ENCODE measurements at places on chromosomes 5 and 9.

DNA sequence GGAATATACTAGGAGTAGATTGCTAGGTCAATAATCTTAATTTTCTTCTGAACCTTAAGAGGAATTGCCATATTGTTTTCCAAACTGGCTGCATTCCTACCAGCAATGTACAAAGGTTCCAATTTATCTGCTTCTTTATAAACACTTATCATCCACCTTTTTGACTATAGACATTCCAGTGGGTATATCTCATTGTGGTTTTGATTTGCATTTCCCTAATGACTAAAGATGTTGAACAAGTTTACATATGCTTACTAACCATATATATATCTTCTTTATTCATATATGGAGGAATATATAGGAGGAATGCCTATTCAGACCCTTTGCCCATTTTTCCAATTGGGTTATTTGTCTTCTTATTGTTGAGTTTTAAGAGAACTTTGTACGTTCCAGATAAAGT, 7.6 kb downstream of the DNAJC18 start:
- no peak for DNase-seq

DNA sequence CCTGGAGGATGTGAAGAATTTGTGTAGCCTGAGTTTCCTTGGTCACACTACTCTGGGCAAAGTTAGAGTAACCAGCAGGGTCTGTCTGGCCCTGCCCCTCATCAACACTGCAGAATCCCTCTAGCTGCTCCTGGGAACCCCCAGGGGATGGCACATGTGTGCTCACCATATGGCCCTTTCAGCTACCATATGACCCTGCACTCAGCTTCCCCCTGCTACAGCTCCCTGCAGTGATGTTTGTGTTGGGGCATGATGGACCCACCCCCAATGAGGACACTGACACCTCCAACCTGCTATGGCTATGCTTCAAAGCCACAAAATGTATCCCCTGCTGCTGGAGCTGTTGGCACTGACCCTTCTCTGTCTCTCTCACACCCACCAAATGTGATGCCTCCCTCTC, 152.7 kb downstream of the SNX18 start:
- no peak for DNase-seq

GRCh38 chr5:176427971-176428370, 11.6 kb upstream of the CLTB start:
- DNase-seq = no peak

DNA sequence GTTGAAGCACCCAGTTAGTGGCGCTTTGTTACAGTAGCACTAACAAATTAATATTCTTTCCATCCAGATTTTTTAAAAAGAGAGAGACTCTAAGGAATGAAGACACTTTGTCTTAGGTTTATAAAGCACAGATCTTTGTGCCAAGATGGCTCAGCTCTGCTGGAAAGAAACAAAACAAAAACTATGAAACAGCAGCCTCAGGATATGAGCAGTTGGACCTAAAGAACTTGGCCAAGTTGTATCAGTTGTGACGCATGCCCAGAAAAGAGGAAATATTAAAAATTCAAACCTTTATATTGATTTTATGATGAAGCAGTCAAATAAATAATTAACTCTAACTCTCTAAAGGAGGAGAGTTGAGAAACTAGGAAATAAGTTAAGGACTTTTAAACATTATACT, 427.2 kb downstream of the SPOCK1 start:
- no peak for DNase-seq

- DNase-seq = no peak
Measured at GRCh38 chr5:77784735-77785134, 8.6 kb upstream of the TBCA start.

GRCh38 chr9:4801156-4801555, 8.4 kb downstream of the RCL1 start:
- DNase-seq = no peak

- DNase-seq = no peak
Measured at GRCh38 chr5:53902296-53902907, 342.0 kb downstream of the NDUFS4 start.

- no peak for DNase-seq
Measured at GRCh38 chr5:132070460-132071337, 2.9 kb upstream of the CSF2 start.

DNA sequence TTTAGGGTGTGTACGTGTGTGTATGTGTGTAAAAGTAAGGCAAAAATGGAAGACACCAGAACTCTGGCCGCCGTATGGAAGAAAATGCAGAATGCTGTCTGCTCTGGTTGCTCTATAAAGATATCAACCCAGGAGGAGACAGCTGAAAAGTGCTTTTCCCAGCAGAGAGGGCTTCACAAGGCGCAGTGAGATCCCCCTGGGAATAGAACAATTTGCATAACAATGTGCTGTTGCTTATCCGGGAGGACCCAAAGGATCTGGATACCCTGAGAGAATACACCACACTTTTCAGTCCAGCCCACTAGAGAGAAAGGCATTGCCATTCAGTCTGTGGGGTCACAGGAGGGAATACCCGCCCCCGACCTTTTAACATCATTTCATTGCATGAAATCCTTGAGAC, 230.6 kb downstream of the EBF1 start:
- DNase-seq = no peak

DNA sequence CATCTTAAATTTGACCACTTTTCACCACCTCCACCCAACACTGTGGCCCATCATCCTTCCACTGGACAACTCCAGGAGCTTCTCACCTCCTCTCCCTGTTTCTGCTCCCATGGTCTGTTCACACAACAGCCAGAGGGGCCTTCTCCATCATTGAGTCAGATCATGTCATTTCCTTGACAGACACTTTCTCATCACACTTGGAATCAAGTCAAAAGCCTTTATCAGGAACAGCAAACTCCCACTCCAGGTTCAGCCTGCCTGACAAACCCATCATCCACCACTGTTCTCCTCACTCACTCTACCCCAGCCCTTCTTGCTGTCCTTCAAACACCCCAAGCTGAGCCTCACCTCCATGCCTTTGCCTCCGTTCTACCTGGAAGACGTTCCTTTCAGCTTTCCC, 78.4 kb upstream of the ADRA1B start:
- no peak for DNase-seq

- no peak for DNase-seq
Measured at GRCh38 chr5:56662893-56663292, 152.5 kb upstream of the MAP3K1 start.

GRCh38 chr5:71865665-71866320, 146.7 kb downstream of the CARTPT start:
- no peak for DNase-seq

- peak; percentile 50 for DNase-seq
Measured at GRCh38 chr9:20684875-20685696, 1.0 kb downstream of the FOCAD start.

DNA sequence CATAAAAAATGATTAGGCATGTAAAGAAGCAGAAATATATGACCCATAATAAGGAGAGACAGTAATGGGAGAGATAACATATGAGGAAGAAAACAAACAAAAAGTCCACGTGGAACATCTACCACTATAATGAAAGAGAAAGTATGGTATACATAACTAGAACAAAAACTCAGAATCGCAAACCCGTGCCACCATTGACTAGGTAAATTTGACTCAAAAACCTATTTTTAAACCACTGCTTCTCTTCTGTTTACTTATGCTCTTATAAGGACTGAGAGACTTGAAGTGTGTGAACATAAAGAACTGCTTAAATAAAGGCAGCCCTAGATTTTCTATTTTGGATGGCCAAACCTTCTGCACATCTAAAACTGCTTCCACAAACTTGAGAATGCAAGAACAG, 330.7 kb downstream of the CAAP1 start:
- DNase-seq = no peak

- DNase-seq = no peak
Measured at GRCh38 chr5:142011572-142012185, 1.1 kb downstream of the GNPDA1 start.

GRCh38 chr5:110638970-110639902, 87.2 kb downstream of the TMEM232 start:
- no peak for DNase-seq

- DNase-seq = no peak
Measured at GRCh38 chr9:89903141-89903475, 298.3 kb downstream of the GADD45G start.

DNA sequence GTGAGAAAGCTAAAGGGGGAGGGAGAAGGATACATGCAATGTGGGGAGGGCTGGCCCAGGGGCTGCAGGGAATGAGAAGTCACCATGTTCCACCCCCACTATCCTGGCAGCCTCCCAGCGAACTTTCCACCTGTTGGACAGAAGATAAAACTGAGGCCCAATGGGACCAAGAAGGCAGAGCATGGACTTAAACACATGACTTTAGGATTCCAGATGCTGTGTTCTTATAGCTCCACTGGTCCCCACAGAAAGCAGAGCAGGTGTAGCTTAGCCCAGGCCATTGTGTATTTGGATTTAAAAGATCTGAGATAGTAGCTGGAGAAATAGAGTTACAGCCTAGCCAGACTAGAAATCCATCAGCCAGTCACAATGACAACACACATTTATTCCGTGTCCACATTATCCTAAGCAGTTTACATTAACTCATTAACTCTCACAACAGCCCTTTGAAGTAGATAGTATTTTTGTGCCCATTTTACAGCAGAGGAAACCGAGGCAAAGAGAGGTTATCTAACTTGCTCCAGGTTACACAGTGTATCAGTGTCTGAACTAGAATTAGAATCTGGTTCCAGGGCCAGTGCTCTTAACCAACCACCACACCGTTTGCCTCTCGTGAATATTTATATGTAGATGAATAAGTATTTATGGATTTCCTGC, 121.0 kb downstream of the RGS3 start:
- no peak for DNase-seq

DNA sequence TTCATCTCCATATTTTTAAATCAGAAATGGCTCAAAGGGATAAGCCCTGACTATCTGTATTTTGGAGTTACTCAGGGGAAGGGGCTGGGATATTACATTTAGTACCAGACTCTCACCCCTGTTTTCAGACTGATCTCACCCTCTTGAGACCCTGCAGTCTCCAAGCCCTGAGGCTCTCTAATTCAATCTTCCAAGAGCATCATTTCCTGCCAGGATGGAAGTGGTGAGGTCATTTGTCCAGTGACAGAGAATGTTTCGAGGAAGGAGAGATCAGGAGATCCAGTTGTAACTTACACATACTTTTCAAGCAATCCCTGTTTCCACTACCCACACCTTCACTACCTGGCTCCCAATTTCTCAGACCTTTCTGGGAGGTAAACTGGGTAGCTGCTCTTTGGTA, 295.5 kb upstream of the EFNA5 start:
- DNase-seq = no peak

GRCh38 chr9:107932601-107933000, 443.0 kb upstream of the KLF4 start:
- DNase-seq = peak; percentile 33

- no peak for DNase-seq
Measured at GRCh38 chr9:17322882-17323864, 188.3 kb downstream of the CNTLN start.

GRCh38 chr9:96141128-96141474, 160.9 kb downstream of the HSD17B3 start:
- no peak for DNase-seq

DNA sequence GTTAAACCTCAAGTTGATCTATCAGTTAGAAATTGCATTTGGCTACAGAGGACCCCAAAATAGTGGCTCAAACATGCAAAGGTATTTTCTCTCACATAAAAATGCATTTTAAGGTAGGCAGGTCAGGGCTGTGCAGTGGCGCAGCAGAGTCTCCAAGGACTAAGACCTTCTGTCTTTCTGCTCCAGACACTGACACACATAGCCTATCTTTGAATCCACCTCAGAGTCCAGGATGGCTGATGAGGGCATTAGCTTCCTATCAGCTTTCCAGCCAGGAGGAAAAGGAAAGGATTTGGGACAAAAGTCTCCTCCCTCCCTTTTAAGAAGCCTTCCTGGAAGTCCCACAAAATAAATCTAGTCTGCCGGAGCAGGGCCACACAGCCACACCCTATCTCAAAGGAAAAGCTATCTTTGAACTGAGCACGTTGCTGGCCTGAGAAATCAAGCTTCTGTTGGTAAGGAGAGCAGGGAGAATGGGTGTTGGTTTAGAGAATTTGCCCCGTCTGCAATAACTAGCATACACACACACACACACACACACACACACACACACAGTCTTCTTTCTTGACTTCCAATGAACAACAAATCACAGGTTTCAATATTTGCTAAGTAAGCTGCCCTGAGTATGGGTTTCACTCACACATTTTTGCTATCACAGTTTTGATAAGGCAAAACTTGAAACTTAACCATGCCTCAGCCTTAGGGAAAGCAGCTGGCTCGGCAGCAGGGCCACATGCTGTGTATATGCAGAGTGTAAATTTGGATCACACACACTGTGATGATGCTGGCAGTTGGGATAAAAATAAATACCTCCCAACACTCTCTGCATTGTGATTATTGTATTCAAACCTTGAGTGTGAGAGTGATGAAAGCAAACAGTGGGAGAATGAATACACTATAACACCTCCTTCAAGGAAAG, 116.6 kb upstream of the MAP3K1 start:
- DNase-seq = no peak

GRCh38 chr9:102000956-102001355, 262.5 kb upstream of the GRIN3A start:
- no peak for DNase-seq

DNA sequence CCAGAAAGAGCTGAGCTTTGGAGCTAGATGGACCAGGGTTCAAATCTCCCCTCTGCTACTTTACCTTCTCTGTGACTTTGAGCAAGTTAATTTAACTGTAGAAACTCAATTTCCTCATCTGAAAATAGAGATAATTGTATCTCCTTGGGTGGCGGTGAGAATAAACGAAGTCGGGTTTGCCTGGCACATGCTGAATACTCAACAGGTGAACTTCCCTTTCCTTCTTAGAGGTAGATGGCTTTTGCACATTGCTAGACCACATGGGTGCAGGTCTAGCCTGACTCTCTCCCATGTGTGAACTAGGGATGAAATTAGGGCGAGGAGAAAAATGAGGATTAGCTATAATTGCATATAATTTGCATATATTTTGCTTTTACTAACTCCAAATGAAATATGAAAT, 31.4 kb upstream of the GTF2H2C start:
- no peak for DNase-seq

- DNase-seq = peak; percentile 36
Measured at GRCh38 chr5:67992923-67993322, 222.6 kb upstream of the PIK3R1 start.

DNA sequence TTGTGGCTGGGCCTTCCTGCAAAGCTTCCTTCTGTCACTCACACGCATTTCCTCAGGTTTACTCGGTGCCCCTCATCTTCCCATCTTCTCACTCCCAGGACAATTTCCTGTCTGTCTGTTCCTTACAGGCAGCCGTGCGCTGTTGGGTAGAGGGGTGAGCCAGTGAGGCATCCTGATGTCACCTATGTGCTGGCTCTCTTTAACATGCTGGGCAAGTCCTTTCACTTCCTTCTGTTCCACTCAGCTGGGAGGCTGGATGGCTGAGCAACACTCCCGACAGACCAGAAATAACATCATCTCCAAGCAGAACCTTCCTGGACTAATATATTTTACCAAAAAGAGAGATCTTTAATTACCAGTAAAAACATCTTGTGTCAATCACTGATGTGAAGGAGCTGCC, 103.0 kb downstream of the HSD17B3 start:
- DNase-seq = no peak

All from fibroblast of skin of left quadriceps (primary cell).